NCI-H2029 (cell line): ENCODE measurements at places on chromosomes 4 and X.

- no peak for DNase-seq
Observed at GRCh38 chrX:132615391-132616131, 126.7 kb upstream of the MBNL3 start.

GRCh38 chr4:1363513-1363912 lies 16.5 kb downstream of the UVSSA start:
- no peak for DNase-seq

DNA sequence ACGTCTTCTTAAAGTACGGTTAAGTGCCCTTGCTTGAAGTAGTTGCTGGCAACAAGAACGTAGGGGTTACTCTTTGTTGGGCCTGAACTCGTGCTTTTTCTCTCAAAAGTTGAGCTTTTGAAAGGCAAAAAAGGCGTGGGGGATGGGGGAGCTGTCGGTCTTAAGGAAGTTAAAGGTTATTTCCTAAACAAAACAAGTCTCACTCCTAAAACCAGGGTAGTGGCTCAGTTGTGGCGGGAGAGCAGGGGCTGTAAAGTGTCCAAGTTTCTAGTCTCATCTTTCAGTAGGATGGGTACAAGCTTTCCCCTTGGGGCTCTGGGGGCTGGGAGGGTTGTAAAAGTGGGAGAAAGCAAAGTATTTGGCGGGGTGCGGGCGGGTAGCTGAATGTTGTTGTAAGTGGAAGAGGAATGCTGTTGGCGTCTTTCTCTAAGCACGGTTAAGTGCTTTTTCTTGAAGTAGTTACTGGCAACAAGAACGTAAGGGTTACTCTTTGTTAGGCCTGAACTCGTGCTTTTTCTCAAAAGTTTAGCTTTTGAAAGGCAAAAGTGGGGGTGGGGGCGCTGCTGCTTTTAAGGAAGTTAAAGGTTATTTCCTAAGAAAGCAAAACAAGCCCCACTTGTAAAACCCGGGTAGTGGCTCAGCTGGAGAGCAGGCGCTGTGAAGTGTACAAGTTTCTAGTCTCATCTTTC lies 904 bp upstream of the WDR1 start:
- no peak for DNase-seq

- no peak for DNase-seq
Observed at GRCh38 chrX:55129361-55129760, 40.5 kb downstream of the PAGE2 start.

DNA sequence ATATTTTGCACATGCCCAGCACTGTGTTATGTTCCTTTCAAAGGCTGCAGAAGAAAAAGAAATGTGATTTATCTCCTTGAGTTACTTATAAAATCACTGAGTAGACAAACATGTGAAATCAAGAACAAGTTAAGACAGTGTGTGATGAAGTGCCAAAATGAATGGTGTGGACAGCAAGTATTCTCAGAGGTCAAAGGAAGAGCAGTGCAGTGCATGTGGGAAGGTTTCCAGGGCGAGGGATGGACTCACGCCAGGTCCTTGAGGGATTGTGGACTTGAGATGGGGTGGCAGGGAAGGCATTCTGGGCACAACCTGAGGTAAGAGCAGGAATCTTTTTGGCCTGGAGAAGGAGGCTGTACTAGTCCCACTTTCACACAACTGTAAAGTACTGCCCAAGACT lies 115.5 kb downstream of the FNIP2 start:
- DNase-seq, result no peak

DNA sequence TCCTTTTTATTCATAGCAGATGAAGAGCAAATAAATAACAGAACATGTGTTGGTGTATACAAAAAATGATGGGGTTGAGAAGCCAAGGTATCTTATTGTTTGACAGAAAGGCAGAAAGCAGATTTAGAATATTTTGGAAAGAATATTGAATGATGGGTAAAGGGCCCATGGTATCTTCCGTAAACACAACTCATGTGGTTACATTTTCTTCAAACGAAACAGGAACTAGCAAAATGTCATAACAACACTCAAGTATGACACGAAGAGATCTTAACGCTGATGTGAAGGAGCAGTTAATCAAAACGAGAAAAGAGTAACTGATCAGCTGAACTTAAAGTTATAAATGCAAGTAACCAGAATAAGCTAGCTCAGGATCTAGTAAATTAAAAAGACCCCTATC lies 195.7 kb upstream of the GK2 start:
- DNase-seq, result no peak

- DNase-seq, result no peak
Observed at GRCh38 chr4:122914938-122915337, 7.5 kb downstream of the NUDT6 start.

GRCh38 chrX:112614640-112615039 lies 65.1 kb downstream of the LHFPL1 start:
- DNase-seq, result no peak

DNA sequence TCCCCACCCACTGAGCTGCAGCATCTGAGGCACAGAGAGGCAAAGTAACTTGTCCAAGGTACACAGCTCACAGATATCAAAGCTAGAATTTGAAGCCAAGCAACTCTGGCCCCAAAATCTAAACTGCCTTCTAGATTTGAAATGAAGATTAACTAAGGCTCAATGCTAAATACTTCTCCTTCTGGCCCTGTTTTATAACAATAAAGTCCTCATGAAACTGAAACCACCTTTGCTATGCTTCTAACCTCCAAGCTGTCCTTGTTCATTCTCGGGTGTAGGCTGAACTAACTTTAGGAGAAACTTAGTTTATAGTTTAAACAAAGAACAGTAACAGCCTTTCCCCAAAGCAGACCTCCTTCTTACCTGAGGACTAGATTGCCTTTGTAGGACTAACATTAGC lies 93.6 kb downstream of the DCTD start:
- DNase-seq, result no peak

DNA sequence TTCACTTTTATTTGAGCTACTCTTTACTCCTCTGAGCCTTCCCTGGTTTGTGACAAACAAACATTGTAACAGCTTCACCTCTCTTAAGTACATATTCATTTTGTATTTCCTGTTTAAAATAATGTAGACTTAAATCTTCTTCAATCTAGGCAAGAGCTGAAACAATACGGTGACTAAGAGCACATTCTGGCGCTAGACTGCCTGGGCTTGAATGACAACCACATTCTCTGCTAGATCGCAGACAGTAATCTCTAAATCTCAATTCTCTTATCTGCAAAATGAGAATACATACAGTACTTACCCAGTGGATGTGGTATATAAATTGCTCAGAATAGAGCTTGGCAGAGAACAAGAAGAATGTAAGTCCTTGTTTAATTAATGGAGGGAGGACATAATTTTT lies 144.8 kb downstream of the ARAP2 start:
- DNase-seq, result no peak

DNA sequence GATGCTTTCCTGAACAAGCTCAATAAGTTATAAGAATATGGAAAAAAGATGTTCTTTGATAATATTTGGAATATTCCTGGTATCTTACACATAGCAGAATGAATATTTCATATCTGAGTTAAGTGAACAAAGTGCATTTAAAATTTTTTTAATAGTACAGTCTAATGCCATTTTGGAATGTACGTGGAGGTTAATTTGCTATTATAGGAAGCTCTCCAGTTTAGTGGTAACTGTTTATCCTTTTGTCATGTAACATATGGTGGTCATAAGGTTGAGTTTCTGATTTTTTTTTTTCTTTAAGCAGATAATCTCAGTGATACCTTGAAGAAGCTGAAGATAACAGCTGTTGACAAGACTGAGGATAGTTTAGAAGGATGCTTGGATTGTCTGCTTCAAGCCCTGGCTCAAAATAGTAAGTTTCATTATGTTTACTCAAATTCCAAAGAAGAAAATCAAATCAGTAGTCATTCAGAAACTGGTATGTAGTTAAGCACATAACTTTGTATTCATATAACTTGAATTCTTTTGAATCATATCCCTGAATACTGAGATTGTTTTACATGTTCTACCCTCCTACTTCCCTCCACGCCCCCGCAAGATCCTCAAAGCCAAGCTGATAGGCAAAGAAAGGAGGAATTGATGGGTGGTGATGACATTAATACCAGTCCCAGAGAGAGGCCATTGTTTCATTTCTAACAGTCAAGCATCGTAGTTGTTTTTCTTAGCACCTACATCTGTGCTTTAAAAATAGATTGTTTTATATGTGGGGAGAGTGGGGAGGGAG lies 32.1 kb downstream of the RAP1GDS1 start:
- DNase-seq, result no peak

DNA sequence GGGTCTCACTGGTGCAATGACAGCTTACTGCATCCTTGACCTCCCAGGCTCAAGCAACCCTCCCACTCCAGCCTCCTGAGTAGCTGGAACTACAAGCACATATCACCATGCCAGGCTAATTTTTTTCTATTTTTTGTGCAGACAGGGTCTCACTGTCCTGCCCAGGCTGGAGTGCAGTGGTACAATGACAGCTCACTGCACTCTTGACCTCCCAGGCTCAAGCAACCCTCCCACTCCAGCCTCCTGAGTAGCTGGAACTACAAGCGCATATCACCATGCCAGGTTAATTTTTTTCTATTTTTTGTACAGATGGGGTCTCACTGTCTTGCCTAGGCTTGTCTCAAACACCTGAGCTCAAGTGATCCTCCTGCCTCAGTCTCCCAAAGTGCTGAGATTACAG lies 74.0 kb downstream of the GASK1B start:
- no peak for DNase-seq

GRCh38 chr4:99436462-99436861 lies 1.3 kb upstream of the ADH7 start:
- DNase-seq, result no peak

GRCh38 chrX:45697591-45697990 lies 496.9 kb upstream of the DIPK2B start:
- DNase-seq, result no peak

DNA sequence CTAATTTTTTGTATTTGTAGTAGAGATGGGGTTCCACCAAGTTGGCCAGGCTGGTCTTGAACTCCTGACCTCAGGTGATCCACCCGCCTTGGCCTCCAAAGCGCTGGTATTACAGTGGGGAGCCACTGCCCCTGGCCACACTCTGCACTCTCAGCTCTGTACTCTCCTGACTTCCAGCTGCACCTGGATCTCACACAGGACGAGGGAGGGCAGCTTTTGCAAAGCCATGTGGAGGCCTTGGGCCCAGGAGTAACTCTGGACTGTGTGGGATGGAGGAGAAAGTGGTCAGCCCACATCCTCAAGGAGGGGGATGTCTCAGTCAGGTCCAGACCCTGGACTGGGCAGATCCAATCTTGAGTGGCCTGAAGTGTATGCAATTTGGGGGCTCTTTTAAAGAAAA lies 23.0 kb downstream of the NAT8L start:
- DNase-seq, result no peak

GRCh38 chr4:41414412-41414779 lies 123.6 kb upstream of the LIMCH1 start:
- DNase-seq, result no peak

DNA sequence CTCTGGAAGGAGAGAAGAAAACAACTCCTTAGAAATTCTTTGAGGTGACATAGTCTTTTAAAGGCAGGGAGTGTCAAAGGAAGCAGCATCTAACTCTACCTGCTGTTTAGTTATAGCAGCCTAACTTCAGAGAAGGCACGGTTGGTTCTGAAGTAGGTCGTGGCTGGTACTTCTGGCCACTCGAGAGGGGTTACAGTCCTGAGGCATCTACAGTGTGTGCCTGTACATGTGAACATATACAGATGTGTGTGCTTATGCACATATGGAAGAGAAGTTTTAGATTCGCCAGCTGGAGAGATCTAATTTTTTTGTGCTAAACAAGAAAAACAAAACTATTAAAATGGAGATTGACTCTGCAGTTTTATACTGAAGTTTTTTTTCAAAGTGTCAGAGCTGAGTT lies 52.7 kb downstream of the GATB start:
- DNase-seq, result no peak

DNA sequence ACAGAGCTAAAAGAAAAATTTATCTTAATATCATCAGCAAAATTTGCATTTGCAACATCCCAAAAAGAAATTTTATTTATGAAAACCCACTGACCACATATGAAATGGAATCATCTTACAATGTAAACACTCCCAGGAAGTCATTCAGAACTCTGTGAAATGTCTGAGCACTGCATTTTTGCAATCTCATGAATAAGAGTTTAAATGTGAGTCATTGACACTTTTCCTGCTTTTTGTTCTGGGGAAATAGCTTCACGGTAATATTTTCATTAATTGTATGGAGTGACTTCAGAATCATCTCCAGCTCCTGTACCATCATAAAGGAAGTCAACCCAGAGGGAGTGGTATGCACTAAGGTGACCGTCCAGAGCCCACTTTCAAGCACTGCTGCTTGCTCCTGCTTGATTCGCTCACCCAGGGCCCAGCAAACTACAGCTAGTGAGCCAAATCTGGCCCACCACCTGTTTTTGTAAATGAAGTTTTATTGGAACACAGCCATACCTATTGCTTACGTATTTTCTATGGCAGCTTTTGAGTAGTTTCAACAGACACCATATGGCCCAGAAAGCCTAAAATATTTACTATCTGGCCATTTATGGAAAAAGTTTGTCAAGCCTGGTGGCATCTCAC lies 17.2 kb downstream of the EDNRA start:
- DNase-seq, result no peak

- no peak for DNase-seq
Observed at GRCh38 chrX:26032111-26032912, 105.8 kb upstream of the MAGEB18 start.

- DNase-seq, result no peak
Observed at GRCh38 chr4:153748378-153748777, 11.4 kb downstream of the RNF175 start.

- no peak for DNase-seq
Observed at GRCh38 chr4:86130160-86130933, 229.5 kb downstream of the MAPK10 start.

- no peak for DNase-seq
Observed at GRCh38 chr4:42655269-42655637, 1.7 kb downstream of the ATP8A1 start.

DNA sequence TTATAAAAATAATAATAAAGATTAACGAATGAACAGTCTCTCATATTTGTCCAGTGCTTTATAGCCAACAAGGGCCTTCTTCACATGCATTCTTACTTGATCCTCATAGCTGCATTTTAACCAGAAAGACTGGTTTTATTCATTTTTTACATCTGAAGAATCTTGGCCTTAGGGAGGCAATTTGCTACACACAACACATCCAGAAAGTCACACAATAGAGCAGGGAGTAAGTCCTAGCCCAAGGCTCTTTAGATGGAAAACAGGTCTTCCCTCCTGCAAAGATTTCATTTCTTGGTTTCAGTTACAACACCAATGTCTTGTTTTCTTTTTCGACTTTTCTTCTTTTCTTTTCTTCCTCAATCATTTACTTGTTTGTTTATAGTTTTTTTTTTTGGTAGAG lies 13.0 kb upstream of the C1GALT1C1 start:
- DNase-seq, result no peak

DNA sequence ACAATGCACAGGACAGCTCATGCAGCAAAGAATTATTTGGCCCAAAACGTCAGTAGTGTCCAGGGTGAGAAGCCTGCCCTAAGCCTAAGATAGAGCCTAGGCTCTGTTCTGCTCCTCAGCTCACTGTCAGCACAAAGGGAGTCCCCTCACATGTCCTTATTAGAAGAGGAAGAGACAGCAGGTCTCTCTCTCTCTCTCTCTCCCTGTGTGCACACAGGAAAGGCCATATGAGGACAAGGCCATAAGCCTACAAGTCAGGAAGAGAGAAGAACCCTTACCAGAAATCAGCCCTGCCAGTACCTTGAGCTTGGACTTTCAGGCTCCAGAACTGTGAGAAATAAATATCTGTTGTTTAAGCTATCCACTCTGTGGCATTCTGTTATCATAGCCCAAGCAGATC lies 20.4 kb downstream of the FAM184B start:
- DNase-seq, result no peak

GRCh38 chr4:168817370-168817769 lies 192.7 kb downstream of the CBR4 start:
- no peak for DNase-seq

GRCh38 chr4:136078976-136079375 lies 1453.3 kb downstream of the PCDH18 start:
- DNase-seq, result no peak

GRCh38 chr4:71275004-71275403 lies 63.8 kb upstream of the SLC4A4 start:
- no peak for DNase-seq
